ENCODE measurements at places on chromosomes 7 and 10.

DNA sequence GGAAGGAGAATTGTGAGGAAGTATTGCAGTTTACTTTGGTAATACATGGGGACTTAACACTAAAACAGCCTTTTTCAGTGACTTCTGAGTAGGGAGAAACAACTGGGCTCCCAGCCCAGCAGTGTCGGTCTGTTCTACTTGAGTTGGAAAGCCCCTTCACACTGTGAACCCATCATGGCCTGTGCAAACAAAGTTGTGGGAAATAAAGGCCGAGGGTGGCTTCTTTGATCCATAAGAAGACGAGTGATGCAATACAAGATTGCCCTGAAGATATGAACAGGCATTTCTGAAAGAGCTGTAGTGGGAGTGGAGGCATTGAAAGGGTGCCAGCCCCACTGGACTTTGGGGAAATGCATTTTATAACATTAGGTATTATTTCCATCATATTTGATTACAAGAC is 28.3 kb downstream of the C10orf120 start:
- DNase-seq, result no peak

DNA sequence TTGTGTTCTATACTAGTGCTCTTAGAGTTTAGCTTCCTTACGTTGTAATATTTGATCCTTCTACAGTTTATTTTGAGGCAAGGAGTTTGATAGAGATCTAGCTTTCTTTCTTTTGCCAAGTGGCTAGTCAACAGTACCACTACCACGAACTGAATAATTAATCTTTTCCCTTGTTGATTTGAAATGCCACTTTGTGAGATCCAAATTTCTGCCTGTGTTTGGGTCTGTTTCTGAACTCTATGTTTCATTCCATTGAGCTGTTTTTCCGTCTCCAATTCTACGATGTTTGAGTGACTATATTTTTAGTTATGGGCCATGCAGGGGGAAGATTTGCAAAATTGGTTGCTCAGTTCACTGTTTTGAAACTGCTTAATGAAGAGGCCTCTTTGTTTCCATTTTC is 134.7 kb downstream of the KIAA1217 start:
- DNase-seq, result no peak

GRCh38 chr7:129047761-129048160 is 7.2 kb downstream of the TNPO3 start:
- DNase-seq, result no peak

DNA sequence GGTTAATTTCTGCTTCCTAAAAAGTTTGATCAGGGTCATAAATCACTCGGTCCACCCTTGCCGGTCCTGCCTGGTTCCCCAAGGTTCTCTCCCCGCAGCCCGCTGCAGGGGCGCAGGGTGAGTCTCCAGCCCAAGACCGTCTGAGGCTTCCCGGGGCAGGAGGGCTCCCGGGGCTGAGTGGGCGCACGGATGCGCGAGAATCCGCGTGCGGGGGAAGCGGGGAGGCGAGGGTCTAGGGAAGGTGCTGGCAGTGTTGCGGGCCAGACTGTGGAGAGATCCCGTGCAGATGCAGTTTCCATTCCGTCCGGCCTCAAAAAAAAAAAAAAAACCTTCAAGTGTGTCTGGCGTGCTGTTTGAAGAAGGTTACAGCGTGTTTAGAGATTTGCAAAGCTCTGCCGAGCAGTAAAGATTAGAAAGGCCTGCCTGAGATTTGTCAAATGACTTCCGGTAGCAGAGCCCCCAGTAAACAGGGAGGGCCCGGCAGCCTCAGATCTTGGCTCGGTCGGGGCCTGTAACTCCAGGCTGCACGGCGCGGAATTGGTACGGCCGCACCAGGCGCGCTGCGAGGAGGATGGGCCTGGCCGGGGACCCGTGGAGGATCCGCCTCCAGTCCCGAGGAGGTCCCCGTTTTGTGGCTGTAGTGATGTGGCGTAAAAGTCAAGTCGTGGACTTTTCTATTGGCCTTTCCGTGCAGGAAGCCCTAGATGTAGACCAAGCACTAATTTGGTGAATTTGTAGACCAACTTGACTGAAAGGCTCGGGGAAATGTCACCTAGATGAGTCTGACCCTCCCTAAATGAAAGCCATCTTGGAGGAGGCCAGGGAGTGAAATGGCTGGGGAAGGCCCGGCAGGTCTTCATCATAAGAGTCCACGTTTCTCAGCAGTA is 293.2 kb upstream of the NFE2L3 start:
- DNase-seq, result no peak

DNA sequence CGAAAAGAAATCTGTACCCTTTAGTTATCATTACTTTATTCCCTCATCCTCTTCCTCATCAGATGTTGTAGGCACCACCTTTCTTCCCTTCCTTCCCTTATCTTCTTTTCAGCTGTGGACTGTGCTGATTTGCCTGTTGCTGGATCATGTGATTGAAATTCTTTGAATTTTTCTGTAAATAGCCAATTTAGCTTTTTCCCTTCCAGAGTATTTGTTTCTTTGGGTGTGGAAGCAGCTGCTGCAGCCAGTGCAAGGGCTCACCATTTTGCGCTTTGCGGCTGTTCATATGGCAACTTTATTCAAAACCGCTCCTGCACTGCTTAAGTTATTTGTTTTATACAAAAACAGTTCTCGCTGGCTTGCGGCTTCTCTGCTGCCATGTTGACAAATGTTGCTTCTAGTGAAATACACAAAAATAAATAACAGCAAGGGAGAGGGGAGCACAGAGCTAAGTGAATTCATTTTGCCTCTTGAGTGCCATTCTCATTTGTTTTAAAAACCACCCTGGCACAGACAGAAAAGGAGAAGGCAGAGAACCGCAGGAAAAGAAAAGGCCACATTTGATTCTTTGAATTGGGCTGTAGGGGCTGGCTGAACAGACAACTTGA is 151.2 kb downstream of the AUTS2 start:
- DNase-seq, result no peak

GRCh38 chr10:33493978-33494377 is 159.5 kb upstream of the NRP1 start:
- DNase-seq, result no peak

GRCh38 chr10:13018171-13018570 is 16.7 kb upstream of the CCDC3 start:
- no peak for DNase-seq

GRCh38 chr10:110216942-110217661 is 9.7 kb downstream of the MXI1 start:
- DNase-seq, result no peak

DNA sequence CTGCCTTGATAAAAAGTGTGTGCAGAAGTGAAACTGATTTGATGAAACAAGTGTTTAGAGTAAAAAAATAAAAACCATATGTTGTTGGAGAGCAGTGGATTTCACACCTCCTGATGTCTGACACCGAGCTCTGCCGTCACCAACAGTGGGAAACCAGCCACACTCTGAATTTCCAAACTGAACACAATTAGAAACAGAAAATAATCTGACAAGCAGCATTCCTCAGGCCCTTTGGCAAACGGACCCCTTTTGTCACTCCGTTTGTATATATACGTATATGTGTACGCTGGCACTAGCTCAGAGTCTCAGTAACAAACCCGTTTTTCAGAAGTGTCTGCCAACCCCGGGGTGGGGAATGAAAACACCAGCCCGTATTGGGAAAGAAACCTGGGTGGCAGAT is 32.4 kb downstream of the TACC2 start:
- DNase-seq, result no peak

DNA sequence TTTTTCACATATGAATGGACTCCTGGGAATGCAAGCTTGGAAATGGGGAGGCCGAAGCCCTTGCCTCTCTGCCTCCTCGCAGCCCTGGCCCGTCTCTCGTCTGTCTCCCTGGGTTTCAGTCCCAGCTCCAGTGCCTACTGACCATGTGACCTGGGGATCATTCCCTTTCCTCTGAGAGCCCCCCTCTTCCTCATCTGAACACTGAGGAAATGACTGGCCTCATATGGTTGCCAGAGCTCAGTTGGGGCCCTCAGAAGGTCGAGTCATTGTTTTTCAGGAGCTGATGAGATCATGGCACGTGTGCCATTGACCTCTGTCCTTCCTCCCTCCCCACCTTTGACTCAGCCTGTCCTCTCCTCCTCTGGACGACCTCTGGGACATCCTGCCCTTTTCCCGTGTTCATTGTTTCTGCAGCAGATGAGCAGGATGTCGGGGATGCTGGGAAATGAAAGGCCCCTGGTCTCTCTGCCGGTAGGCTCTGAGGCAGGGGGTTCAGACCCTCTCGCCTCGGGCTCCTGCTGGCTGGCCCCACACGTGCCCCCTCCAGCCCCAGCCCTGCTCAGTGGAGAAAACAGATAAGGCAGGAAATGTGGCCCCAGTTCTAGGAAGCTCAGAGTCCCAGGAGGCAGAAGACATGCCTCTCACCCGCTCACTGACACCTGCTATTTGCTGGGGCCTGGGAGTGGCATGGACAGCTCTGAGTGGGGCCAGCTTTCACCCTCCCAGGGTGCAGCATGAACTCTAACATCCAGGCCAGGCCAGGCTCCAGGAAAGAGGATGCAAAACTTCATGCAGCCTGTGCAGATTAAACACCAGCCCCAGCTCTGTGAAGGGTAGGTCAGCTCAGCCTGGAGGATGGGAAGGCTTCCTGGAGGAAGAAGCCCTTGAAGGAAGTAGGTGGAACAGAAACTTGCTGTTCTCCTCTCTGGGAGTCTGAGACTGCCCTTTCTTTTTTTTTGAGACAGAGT is 8.3 kb upstream of the PPP1R35 start:
- DNase-seq, result no peak

- DNase-seq, result no peak
Observed at GRCh38 chr10:4623757-4624420, 202.1 kb upstream of the AKR1E2 start.

DNA sequence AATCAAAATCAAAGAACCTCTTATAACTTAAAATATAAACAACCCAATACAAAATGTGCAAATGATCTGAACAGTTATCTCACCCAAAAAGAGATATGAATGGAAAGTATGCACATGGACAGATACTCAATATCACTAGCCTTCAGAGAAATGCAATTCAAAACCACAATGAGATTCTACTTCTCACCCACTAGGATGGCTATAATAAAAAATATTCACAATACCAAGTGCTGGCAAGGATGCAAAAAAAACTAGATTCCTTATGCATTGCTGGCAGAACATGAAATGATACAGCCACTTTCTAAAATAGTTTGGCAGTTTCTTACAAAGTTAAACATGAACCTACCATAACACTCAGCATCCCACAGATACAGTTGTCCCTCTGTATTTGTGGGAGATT is 130.1 kb upstream of the LRRN3 start:
- DNase-seq, result no peak

- DNase-seq, result no peak
Observed at GRCh38 chr10:89904755-89905154, 203.4 kb downstream of the KIF20B start.

DNA sequence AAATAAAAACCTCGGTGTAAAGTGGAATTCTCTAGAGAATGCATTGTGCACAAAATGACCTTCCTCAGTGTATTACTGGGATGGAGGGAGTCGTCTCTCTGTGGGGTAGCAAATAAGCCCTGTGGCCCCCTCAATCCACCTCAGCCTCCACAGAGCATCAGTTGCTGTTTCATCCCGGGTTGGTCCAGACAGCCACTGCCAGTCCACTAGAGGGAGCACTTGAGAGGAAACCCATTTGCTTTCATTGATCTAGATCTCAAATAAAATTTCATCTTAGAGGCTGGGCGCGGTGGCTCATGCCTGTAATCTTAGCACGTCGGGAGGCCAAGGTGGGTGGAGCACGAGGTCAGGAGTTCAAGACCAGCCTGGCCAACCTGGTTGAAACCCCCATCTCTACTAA is 1128.7 kb downstream of the CNTNAP2 start:
- DNase-seq, result no peak

- no peak for DNase-seq
Observed at GRCh38 chr7:121344093-121344492, 15.3 kb downstream of the WNT16 start.

DNA sequence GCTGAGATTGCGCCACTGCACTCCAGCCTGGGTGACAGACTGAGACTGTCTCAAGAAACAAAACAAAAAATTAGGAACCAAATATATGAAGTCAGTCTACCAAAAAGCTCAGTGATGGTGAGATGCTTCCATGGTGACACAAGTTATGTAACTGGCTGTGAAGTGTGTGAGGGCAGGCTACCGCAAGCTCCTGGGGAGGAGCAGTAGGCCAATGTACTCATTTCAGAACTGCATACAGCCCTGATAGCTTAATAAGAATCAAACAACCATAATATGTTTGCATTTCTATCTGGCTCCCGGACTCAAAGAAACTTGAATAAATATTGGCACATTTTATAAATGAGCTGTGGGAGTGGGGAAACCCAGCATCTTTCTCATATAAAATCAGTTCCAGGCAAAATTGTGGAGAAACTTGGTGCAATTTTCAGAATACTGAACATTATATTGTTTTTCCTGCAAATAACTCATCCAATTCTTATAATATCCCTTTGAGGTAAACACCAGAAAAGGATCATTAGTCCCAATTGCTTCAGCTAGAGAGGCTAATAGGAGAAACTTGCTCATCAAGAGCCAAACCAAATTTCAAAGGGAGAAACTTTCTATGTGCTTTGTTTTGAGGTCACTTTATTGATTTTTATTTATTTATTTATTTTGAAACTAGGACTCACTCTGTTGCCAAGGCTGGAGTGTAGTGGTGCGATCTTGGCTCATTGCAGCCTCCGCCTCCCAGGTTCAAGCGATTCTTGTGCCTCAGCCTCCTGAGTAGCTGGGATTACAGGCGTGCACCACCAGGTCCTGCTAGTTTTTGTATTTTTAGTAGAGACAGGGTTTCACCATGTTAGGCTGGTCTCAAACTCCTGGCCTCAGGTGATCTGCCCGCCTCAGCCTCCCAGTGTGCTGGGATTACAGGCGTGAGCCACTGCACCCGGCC is 127.0 kb downstream of the SORCS1 start:
- no peak for DNase-seq

Data from activated T-cell treated with anti-CD3 and anti-CD28 coated beads for 1 hour (primary cell).